ENCODE measurements at places on chromosomes 5 and 9.

GRCh38 chr5:62460578-62460983, 48.0 kb downstream of the IPO11 start:
- DNase-seq: peak; percentile 41

- peak; percentile 12 for DNase-seq
Observed at GRCh38 chr5:133240425-133241091, 188.7 kb downstream of the HSPA4 start.

DNA sequence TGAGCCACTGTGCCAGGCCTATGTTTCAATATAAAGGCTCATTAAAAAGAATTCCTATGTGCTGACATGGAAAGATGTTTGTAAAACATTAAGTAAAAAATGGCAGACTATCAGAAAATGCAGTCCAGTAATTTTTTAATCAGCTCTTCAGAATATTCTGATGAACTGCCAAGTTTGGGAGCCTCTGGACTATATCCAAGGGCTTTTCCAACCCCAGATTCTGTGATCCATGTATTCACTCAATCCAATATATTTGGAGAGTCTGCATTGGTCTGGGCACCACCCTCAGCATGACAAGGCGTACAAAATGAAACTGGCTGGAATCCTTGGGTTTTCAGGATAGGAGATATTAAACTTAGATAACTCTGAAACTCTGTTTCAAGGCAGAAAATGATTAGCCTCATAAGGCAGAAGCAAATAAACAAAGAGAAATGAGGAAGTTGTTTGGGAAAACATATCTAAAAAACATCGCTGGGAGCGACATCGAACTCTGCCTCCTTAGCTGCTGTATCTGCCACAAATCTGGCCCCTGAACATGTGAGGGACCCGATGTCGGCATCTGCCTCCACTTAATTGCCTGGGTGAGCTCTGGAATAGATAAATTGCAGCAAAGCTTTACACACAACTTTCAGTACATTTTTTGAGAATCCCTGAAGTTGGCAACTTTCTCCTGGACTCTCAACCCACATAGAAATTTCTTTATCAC, 14.4 kb downstream of the PDE6A start:
- DNase-seq: no peak

DNA sequence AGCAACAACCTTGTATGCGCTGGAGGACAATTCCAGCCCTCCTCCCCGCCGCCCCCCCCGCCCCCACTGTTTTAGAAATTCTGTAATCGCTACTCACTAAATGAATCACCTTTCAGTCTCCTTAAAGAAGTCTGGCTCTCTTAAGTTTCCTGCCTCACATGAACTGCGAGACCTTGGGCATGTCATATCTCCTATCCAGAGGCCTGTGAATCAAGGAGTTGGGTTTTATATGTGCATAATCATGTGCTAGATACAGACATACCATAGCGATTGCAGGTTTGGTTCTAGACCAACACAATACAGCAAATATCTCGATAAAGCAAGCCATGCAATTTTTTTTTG, 337 bp upstream of the DMAC1 start:
- DNase-seq: no peak

DNA sequence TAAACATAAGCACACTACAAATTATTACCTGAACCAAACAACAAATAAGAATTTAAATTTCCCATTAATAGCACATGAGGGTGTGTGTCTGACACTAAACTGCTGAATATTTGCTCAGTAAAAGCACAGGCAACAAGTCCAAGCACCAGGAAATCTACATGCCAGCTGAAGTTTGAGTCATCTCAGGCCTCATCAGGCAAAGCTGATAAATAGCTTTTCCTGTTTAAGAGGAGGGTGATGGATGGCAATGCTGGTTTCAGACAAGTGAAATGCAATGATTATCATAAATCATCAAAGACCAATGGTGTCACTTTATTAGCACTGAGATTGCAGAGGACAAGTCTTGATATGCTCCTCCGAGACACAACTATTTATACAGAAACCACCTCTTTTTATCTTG, 1668.0 kb upstream of the C9orf72 start:
- no peak for DNase-seq
